Activated T-cell treated with anti-CD3 and anti-CD28 coated beads for 24 hours (primary cell): ENCODE measurements at places on chromosomes 5 and 9.

DNA sequence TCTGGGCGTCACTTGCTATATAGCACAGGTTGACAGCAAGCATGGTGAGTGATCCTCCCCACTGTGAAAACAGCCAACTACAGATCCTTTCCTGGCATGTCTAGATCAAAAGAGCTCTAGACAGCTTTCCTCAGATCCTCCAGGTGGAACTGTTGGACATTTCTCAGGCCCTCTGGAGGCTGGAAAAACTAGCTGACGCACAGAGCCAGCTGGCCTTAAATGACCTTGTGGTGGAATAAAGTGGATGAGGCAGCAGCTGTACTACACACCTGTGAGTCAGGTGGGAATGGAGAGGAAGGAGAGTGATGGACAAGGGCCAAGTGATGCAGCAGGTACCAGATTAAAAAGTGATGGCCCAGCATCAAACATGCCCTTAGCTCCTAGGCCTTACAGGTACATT is 172.7 kb downstream of the TRIM32 start:
- DNase-seq = no peak

GRCh38 chr5:126357585-126358342 is 65.4 kb upstream of the GRAMD2B start:
- no peak for DNase-seq

DNA sequence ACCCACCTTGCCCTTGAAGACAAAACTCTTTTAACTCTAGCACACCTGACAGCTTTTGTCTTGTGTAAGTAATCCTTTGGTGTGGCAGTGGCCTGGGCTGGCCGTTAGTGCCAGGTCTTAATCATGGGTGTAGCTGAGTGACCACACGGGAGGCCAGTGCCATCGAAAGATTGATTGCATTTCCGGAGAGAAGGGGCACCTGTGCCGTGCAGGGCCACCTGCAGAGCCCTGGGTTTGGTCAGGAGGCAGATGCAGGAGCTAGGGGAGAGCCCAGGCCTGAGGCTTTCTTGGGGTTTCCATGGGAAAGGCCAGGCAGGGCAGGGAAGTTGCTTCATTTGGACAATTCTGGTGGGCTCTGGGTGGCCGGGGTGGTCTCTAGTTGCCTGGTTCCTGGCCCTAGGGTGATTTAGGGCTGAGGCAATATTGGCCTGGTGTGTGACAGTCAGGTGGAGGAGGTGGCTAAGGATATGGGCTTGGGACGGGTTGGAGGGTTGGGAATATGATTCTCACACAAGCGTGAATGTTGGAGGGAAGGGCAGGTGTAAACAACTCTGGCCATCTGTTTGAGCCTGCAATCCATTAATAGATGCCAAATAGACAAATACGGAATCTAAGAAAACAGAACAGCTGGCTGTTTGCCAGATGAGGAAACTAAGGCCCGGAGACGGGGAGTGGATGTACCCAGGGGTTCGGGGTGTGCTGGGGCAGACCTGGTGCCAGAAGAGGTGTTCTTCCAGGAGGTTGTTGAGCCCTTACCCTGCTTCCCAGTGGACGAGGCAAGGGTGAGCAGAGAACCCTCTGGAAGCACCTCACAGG is 4.6 kb downstream of the DBH start:
- DNase-seq = no peak

DNA sequence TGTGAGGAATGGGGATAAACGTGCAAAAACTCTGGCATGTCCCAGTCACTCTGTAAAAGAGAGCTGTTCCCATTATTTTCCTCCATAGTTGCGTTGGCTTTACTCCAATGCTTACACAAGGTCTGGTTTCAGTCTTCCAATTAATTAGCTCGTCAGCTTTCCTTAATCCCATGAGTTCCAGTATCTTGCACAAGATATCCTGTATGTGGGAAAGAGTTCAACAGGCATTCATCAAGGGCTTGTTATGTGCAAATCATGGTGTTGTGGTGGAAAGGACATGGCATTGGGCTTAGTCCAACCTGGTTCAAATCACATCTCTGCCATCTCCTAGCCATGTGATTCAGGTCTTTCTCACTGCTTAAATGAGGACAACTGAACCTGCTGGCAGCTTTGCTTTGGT is 77.5 kb upstream of the PANK3 start:
- DNase-seq = no peak

DNA sequence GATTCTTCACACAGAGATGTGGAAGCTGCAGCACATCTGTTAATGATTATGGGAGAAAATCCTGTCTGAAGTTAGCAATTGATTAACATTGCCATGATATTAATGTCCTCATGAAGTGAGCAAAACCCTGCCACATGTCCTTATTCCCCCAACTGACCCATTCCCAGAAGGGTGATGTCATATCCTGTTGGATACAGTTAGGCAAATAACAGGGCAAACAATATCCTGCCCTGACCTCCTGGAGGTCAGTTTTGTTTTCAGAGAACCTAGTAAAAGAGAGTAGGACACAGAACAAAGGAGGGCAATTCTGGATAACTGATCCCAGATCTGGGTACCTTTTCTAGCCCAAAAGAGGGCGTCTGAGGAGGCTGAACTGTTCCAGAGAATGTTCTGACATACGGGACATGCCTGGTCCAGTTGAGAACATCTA is 11.0 kb downstream of the ABLIM3 start:
- no peak for DNase-seq

- no peak for DNase-seq
Measured at GRCh38 chr5:1124205-1125029, 12.6 kb upstream of the SLC12A7 start.

GRCh38 chr5:154206311-154206710 is 15.8 kb downstream of the GALNT10 start:
- DNase-seq = no peak

GRCh38 chr9:17531642-17532254 is 47.1 kb upstream of the SH3GL2 start:
- DNase-seq = no peak

GRCh38 chr9:6758248-6758497 is 400 bp downstream of the KDM4C start:
- no peak for DNase-seq

DNA sequence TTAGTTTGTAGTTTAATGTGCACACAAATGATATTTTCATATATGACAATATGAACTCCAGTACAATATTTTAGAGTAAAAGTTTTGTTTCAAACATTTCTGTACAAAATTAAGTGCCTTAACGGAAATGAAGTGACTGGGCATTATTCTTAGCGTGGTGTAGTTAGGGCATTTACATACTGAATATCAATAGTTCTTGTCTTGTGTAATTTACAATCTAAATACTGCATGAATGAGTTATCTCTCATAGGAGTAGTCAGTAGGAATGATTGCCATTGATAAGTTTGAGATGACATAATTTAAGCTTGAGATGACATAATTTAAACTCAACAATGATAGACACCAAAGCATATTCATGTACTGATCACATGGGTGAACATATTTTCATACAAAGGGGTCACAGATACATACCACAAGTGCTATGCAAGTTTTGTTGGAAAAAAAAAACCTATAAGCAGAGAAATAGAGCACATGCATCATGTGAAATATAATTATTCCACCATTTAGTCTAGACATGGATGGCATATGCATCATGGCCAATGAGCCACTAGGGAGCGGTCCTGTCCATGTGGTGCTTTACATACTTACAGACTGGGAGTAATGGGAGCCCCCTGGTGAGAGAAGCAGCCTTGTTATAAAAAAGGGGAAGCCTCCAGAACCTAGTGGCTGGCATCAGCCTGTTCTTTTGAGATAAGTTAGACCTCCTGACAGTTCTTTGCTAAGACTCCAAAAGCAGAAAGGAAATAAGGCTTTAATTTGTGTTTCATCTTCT is 1523.9 kb downstream of the MAT2B start:
- DNase-seq = no peak
